ENCODE measurements at places on chromosomes 2 and 18.

DNA sequence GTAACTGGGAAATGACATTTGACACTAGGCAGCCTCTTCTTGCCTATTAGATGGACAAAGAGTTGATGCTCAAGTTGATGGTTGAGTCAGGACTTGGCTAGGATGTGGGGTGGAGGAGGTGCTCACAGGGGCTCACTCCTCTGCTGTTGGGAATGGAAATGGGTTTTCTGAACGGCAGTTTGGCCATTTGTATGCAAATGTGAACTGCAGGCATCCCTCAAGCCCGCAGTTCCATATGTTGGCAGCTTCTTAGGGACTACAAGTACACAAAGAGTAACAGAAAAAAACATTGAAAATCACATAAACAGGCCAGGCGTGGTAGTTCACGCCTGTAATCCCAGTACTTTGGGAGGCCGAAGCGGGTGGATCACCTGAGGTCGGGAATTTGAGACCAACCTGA is 80.8 kb downstream of the INPP5D start:
- no peak for DNase-seq

DNA sequence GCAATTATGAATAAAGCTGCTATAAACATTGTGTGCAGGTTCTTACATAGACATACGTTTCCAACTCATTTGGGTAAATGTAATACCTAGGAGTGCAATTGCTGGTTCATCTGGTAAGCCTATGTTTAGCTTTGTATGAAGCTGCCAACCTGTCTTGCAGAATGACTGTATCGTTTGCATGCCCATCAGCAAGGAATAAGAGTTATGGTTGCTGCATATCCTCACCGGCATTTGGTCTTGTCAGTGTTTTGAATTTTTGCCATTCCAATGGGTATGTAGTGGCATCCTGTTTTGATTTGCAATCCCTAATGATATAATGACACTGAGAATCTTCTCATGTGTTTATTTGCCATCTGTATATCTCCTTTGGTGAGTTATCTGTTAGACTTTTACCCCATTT is 20.7 kb downstream of the CCDC150 start:
- DNase-seq: no peak

GRCh38 chr2:167049659-167050058 is 161.4 kb downstream of the XIRP2 start:
- DNase-seq: no peak

- DNase-seq: no peak
Measured at GRCh38 chr18:3983351-3983969, 471.6 kb downstream of the DLGAP1 start.

DNA sequence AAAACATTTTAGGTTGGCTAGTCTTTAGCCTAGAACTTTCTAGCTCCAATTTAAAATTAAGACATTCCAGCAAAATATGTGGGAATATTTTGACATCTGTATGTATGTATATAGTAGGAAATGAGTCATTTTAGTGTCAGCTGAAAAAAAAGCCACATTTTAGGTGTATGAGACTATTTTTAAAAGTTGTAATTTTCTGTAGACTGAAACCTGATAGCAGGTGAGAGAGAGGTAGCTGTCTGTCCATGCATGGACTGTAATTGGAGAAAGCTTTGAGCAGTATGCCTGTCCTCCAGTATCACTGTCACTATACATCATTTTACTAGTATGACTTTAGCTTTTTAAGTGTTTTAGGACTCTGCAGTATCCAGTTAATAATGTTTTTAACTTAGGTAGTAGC is 26.1 kb upstream of the PPP1R1C start:
- DNase-seq: no peak

- no peak for DNase-seq
Measured at GRCh38 chr2:203704430-203704829, 2.0 kb upstream of the CD28 start.

DNA sequence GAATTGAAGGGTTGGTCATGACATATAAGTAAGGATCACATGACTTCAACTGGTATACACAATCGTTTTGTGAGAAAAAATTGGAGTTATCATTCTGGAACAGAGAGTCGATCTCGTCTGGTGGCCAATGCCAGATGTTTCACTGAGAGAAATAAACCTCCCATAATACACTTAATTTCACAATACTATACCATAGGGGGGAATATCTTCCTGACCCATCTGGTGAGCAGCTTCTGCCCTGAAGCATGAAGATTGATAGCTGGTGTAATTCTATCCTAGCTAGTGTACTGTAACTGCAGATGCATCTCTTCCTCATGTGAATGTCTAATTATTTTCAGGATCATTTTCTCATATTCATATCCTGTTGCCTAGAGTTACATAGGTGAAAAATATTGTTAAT is 15.7 kb upstream of the CDH7 start:
- DNase-seq: no peak

DNA sequence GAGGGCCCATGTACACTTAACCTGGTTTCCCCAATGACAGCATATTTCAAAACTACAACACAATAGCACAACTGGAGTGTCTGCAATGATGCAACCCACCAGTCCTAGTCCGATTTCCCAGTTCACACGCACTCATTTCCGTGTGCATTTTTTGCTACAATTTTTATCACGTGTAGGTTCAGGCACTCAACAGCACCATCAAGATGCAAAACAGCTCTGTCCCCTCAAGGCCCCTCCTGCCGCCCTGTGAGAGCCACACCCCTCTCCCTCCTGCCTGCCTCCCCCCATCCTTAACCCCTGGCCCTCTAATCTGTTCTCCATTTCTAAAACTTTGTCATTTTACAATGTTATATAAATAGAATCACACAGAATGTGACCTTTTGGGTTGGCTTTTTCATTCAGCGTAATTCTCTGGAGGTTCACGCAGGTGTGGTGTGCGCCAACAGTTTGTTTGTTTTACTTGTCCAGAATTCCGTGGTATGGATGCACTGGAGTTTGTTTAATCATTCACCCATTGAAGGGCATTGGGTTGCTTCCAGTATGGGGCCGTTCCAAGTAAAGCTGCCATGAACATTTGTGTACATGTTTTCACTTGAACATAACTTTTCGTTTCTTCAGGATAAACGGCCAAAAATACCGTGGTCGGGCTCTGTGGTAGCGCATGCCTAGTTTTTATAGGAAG is 8.4 kb downstream of the KCNIP3 start:
- DNase-seq: no peak

DNA sequence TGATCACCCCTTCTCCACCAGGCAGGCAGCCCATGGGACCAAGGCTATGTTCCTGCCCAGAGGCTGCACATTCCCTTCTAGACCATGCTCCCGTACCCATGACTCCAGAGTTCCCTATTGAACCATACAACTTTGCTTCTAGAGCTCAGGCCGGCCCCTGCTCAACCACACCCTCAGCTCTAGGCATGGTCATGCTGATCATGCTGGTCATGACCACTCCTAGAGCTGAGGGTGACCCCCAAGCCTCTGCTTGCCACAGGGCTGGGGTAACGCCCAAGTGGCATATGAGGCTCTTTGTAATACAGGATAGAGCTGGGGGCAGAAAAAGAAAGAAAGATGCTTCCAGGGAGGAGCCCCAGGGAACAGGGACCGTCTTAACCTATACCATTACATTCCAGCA is 301.8 kb downstream of the SP3 start:
- no peak for DNase-seq

DNA sequence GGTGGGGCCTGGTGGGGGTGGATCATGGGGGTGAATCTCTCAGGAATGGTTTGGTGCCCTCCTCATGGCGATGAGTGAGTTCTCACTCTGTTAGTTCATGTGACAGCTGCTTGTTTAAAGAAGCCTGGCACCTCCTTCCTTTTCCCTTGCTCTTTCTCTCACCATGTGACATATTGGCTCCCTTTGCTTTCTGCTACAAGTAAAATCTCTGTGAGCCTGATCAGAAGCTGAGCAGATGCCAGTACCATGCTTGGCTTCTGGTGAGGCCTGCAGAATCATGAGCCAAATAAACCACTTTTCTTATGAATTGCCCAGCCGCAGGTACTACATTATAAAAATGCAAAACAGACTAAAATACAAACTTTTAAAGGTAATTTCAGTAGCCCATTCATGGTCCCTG is 73.4 kb upstream of the TEX51 start:
- no peak for DNase-seq

DNA sequence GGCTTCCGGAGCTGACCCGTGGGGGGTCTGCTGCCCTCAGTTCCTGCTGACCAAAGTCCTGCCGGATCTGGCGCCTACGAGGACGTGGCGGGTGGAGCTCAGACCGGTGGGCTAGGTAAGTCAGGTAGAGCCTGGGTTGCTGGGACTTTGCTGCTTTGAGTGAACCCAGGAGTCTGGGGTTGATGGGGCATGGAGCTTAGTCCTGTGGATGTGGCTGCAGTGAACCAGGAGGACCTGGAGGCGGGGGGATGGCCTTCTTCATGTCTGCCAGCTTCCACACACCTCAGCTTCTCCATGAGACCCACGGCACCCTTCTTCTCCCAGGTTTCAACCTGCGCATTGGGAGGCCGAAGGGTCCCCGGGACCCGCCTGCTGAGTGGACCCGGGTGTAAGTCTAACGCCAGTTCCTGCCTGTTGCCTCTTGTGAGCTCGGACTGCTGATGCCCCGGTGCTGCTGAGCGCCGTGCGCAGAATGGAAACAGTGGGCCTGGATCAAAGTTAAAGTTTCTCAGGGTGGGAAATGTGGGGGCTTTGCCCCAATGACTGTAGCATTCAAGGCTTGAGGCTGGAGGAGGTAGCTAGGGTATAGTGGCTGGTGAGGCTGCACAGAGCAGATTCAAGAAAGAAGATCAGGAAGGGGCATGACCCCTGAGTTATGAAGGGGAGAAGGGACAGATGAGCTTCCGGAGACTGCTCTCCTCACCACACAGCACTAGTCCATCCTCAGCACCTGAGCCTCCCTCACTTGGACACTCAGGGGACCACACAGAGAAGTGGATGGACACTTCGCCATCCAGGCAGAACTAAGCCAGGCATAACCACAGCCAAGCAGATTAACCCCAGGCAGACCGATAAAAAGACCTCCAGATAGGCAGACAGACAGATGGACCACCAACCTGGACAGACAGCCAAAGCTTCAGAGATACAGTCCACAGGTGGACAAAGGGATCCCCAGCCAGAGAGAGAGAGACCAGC is 17.3 kb downstream of the PTPN18 start:
- DNase-seq: no peak

DNA sequence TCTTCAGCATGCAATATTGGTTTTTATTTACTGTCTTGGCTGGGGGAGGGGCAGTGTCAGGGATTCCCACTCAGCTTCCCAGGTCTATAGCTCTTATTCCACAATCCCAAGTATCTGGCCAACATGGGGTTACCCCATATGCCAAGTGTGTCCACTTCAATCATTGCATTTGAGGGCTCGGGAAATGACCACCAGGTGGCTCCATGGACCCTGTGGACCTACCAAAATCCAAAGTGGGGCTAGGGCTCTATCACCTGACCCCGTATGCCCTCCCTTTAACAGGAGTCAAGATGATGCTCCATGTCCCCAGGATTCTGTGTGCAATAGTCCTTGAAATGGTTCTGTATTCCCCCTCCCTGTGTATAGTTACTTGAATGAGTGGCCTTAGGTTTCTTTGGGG is 12.1 kb upstream of the TRAF3IP1 start:
- DNase-seq: no peak

DNA sequence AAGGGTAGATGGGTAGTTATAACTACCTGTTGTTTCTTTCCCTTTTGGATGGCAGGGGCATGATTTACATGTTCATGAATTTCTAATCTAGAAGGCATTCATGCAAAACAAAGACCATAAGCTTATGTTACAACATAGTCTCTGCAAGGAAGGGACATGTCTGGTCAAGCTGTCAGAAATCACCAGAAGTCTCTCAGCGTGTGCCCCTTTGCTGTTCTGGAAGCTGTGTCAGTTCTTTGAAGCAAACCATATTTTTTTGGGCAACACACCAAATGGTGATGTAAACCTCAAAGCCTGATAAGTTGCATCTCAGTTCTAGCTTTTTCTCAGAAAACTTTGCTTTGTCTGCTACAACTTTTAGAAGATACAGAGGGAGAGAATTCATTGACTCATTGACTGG is 173.5 kb upstream of the CTAGE1 start:
- no peak for DNase-seq

GRCh38 chr2:60742419-60742818 is 13.6 kb upstream of the PAPOLG start:
- no peak for DNase-seq

DNA sequence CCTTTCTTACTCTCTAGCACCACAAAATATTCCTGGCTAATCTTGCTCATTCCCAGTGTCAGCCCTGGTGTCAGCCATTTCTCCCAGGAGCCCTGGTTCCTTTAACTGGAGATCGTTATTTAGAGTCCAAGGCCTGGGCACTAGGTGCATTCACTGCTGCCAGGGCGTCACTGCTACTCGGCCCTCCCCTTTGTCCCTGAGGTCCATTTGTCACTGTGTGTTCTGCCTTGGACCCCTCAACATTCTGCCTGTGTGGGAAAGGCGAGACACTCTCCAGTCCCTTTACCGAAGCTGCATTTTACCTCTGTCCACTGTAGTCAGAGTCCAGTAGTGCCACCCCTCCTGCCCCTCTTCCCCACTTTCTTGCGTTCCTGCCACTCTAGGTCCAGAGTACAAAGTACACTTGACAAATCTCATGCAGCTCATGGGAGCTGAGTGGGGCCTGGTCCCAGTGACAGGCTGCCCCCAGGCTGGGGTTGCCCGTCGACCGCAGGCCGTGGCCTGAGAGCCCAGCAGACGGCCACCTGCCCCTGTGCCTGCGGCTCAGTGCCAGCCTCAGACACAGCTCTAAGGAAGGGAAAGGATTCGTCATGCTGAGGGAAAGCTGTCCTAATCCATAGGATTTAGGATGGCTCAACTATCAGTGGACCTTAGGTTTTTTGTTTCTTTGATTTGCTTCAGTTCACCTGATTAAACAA is 52.1 kb downstream of the COPS8 start:
- no peak for DNase-seq

- DNase-seq: no peak
Measured at GRCh38 chr2:42808301-42808700, 15.9 kb upstream of the HAAO start.

DNA sequence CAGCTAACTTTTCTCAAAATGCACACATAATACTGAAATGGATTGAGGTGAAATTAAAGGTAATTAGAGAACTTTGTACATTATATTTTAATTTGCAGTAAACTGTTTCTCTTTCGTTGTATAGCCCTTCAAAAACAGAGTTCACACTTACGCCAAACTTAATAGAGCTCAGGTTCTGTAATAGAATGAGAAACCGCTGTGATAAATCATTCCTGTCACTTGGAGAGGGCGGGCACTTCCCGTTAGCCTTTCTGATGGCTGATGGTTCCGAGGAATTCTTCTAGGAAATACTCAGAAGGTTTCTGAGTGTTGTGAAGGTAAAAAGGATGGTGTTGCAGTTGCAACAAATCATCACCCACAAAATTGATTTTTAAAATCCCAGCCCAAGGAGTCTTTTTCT is 155.8 kb upstream of the ALKAL2 start:
- no peak for DNase-seq

GRCh38 chr2:69689466-69689865 is 45.9 kb upstream of the AAK1 start:
- DNase-seq: no peak

GRCh38 chr2:240573071-240573515 is 4.8 kb downstream of the RNPEPL1 start:
- no peak for DNase-seq

Measured in GM19239 (cell line).